ENCODE measurements at places on chromosomes 6 and 20. TPM values are rescaled to one million over a fixed set of nuclear protein-coding genes. Genes with fewer than 3 reads are reported as not detected.

The CD93 gene
- total RNA-seq: 0.47 TPM

The ADAM33 gene
- total RNA-seq: not detected

The FILIP1 gene
- not detected for total RNA-seq

The ZFP57 gene
- 13.5 TPM for total RNA-seq

The WFDC10B gene
- not detected for total RNA-seq

The C20orf141 gene
- total RNA-seq: not detected
